Right cardiac atrium (tissue), 5 donors: ENCODE measurements at places on chromosomes 1 and 21. TPM values are rescaled to one million over a fixed set of nuclear protein-coding genes. Genes with fewer than 3 reads are reported as not detected.

The AQP10 gene
- 0.12 TPM for total RNA-seq

The NPPA gene
- total RNA-seq, result 59,291 TPM

The PRDM16 gene
- total RNA-seq, result 1.6 TPM

The GJA9 gene
- total RNA-seq, result not detected

- no peak for DNase-seq
These were observed 263.4 kb downstream of the GRIK1 start for GRCh38 chr21:29676395-29676794.

GRCh38 chr1:19370453-19371170 lies 58.5 kb downstream of the SLC66A1 start:
- no peak for DNase-seq

DNA sequence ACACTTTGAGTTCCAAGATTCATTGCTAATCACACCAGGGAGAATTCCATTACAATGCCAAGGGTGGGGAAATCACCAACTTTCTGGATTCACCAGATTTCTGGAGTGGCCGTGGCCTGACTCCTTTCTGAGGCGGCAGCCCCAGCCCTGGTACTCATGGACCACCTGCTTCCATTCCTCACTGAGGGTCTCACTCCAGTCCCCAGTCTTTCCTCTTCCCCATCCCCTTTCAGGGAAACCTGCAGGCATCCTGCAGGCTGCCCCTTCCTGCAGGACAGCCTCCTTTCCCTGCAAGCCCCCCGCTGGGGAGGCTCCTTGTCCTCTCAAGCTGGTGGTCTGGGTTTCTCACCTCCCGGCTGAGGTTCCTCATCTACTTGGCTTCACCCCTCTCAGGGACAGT lies 12.7 kb upstream of the CDK18 start:
- no peak for DNase-seq

DNA sequence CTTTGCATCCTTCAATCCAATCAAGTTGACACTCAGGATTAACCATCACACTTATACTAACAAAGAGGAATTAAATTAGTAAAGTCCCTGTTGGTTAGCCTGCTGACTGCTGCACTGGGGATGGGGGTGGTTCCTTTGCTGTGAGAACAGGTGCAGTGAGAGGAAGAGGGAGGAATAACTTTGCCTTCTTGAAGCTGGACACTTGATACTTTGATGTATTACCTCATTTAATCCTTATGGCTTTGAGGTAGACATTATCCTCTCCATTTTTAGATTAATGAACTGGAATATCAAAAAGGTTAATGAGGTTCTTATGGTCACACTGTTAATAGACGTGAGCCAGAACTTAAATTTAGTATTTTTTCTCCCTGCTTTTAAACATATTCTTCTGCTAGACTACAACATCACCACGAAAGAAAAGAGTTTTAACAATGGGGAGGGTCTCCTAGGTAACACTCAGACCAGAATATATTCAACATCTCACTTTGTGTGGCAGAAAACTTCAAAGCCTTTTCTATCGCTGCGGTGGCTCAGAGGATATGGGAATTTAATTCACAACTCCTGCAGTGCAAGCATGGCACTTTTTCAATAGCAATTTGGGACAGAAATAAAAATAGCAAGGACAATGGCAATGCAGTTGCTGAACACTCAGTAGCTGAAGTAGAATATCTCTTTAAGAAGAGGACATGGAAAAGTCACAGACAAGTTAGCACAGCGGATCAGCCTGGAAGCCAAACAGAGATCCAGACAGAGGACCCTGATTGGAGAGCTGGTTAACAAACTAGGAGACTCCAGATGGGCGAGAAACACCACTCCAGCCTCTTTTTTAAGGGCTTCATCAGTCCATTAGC lies 68.8 kb upstream of the DNAH14 start:
- no peak for DNase-seq

DNA sequence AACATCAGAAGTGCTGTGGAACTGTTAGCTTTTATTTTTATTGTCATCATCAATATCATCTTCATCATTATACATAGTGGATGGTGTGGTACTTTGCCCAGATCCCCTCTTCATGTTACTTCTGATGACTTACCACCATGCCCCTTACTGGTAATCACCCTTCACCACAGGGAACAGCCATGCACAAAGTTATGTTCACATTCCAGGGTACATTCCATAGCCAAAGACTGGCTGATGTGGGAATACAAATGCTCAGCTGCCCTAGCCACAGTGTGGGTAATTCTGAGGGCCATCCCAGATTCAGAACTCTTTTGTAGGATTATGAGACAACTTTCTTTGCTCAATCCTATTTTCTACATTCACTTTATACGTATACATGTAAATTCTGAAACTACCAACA lies 691.3 kb upstream of the CXADR start:
- no peak for DNase-seq
